ENCODE measurements at places on chromosomes 16 and 17.

- DNase-seq = no peak
Measured at GRCh38 chr16:48525201-48526057, 84.6 kb downstream of the N4BP1 start.

GRCh38 chr17:74304184-74304583 lies 21.8 kb upstream of the KIF19 start:
- DNase-seq = no peak

- no peak for DNase-seq
Measured at GRCh38 chr17:72926171-72926570, 166.3 kb downstream of the SLC39A11 start.

GRCh38 chr17:81486199-81486810 lies 26.3 kb downstream of the ACTG1 start:
- no peak for DNase-seq

DNA sequence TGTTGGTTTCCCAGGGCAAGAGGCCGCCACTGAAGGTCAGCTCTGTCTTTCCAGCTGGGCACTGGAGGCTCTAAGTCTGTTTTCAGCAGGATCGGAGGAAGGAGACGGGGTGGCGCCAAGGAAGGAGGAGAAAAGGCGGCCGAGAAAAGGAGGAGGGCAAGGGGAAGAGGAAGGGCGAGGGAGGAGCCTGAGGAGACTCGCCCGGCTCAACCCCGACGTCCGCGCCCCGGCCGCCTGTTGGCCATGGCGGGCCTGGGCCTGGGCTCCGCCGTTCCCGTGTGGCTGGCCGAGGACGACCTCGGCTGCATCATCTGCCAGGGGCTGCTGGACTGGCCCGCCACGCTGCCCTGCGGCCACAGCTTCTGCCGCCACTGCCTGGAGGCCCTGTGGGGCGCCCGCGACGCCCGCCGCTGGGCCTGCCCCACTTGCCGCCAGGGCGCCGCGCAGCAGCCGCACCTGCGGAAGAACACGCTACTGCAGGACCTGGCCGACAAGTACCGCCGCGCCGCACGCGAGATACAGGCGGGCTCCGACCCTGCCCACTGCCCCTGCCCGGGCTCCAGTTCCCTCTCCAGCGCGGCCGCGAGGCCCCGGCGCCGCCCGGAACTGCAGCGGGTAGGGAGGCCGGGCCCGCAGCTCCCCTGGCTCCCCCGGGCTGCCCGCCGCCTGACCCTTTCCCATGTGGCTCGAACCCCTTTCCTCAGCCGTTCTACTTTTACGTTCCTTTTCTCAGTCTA lies at the start of gene RNF135:
Gene RNF135 (plus strand): TSS at position 209 of the 737 bp plus-strand sequence. CDS start 35 bp downstream, at position 244.
- peak; percentile 95 for DNase-seq

DNA sequence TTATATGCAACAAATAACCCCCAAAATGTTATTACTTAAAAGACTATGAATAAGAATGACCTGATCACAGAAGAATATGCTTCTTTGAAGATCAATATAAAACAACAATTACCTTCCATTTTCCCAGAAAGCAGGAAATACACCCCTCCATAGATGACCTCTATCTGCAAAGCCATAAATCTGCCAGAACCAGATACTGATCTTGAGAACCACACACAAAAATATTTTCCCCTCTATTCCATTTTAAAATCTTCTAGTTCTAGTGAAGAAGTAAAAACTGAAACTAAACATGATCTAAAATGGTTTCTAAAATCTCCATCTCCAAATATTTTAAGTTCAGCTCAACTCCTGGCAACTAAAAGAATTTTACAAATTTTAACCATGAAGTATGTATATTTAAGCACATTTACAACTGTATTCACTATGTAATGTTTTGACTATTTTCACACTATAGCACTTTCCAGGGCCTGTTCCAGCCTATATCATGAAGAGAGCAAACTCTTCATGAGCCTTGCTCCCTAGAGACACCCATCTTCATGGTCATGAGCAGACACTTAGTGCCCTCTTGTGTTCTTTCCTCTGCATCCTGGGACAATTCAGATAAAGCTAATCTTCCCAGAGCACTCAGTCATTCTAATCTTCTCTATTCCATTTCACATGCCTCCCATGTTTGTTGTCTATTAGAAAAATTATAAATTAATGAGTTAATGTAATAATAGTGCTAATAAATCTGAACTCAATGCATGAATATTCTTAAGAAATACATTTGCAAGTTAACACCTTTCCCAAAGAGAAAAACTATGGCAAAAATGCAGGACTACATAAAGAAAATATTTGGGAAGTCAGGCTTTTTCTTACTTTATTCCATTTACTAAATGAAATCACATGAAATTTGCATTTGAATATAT lies 87.0 kb downstream of the HELZ start:
- peak; percentile 22 for DNase-seq

DNA sequence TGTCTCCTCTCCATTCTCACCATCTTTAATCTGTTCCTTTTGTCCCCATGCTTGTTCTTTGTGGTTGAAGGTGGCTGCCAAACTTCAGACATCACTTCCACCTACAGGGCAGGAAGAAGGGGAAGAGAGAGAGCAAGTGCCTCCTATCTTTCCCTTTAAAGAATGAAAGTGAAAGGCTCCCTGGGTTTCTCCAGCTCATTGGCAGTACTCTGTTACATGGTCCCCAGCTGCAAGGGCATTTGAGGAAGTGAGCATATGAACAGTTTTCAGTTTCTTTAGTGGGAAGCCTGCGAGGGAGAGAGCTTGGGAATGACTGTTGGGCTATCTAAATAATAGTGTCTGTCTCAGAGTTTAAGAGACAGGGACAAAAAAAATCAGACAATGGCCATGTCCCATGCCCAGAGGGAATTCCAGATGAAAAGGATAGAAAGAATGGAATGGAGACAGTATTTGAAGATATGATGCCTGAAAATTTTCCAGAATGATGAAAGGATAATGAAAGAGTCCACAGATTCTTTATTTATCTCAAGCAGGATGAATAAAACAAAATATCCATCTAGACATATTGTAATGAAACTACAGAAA lies 159.9 kb downstream of the LGALS9B start:
- no peak for DNase-seq

DNA sequence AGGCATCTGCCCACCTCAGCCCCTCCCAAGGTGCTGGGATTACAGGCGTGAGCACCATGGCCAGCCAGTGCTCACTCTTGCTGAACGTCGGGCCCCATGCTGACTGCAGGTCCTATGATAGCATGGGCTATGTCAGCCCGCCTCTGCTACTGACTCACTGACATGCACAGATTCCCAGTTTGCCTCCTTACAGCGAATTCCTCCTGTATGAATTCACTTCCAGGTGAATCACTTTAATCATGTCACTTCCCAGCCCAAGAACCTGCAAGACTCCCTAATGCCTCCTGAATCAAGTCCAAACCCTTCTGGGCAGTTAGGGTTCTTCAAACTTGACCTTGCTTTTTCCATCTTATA lies 16.1 kb upstream of the UBTF start:
- no peak for DNase-seq

GRCh38 chr17:74152591-74153455 lies 50.7 kb upstream of the RPL38 start:
- DNase-seq = no peak

- no peak for DNase-seq
Measured at GRCh38 chr16:85536073-85536410, 77.1 kb upstream of the GSE1 start.

- no peak for DNase-seq
Measured at GRCh38 chr17:50129353-50129727, 620 bp downstream of the SAMD14 start.

- DNase-seq = no peak
Measured at GRCh38 chr16:8204769-8205168, 385.5 kb downstream of the TMEM114 start.

- DNase-seq = no peak
Measured at GRCh38 chr16:79261944-79262552, 338.5 kb downstream of the MAF start.

- peak; percentile 68 for DNase-seq
Measured at GRCh38 chr16:68658341-68658973, 13.3 kb downstream of the CDH3 start.

DNA sequence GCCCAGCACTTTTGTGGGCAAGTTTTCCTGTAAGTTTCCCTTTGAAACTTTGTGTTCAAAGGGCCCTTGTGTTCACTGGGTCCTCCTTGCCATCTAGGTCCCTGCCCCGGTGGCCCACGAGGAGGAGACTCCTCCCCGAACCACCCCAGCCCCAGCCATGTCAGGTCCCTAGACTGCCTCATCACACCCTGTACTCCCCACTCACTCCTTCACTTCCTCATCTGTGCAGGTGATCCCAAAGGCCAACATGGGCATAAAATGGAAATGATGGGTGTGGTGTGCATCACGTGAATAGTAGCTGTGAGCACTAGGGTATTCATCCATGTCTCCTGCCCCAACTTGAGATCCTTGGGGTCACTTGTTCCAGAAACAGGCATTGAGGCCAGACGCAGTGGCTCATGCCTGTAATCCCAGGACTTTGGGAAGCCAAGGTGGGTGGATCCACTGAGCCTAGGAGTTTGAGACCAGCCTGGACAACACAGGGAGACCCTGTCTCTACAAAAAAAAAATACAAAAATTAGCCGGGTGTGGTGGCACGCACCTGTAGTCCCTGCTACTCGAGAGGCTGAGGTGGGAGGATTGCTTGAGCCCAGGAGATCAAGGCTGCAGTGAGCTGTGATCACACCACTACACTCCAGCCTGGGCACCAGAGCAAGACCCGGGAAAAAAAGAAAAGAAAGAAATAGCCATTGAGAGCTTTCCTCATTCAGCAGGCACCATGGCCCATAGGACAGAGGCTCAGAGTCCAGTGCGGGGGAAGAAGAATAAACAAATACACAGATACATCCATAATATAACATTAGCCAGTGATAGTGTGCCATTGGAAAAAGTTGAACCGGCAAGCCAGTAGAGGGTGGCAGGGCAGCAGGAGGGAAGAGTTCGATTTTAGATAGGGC lies 74.5 kb downstream of the KATNIP start:
- DNase-seq = no peak

DNA sequence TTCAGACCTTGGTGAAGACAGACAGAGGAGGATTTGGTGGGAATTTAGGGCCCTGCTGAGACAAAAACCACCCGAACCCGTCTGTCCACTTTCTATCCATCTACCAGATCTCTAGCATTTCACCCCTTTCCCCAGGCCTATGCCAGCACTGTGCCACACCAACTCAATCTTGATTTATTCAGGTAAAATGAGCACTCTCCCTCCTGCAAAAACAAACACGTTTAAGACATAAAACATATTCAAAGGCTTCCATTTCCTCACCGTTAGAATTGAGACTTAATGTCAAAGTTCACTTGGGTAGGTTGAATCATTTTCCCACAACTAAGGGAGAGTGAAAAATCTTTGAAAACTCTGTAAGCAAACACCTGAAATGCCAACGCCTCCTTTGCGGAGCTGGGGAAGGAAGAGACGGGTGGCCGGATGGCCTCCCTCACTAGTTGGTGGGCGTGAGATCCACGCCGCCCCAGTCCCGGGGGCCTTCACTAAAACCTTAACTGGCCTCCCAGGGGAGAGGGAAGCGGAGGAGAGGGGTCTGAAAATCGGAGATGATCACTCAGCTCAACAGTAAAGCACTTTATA lies 862 bp downstream of the DCAKD start:
- peak; percentile 29 for DNase-seq

GRCh38 chr17:55521186-55521585 lies 9.9 kb upstream of the SMIM36 start:
- no peak for DNase-seq

- DNase-seq = no peak
Measured at GRCh38 chr16:31712064-31712540, 161.5 kb upstream of the ZNF267 start.

DNA sequence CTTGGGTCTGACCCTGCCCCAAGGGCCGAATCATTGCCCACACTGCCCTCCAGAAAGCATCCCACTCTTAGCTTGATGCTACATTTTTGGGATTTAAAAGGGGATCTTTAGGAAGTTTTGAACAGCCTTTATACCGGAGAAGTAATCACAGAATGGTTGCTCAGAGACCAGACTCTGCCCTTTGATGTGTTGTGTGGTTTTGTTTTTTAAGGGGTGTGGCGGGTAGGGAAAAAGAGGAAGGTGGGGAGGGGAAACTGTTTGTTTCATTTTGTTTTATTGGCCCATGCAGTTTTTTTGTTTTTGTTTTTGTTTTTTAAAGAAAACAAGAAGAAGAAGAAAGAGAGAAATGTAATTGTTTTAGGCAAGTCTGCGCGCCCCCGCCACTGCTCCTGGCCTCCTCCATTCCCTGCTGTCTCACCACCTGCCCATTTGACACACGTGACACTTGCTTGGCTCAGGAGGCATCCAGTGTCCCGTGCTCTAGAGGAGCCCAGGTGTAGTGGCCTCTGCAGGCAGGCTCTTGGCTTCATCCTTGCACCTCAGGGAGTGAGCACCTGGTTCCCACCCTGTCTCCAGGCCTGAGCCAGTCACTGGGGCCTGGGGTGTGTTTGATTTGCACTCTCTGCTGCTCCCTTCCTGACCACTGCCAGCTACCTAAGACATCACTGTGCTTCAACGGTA lies 35.7 kb downstream of the GNAO1 start:
- DNase-seq = no peak

GRCh38 chr16:78962457-78962929 lies 638.0 kb downstream of the MAF start:
- DNase-seq = no peak

DNA sequence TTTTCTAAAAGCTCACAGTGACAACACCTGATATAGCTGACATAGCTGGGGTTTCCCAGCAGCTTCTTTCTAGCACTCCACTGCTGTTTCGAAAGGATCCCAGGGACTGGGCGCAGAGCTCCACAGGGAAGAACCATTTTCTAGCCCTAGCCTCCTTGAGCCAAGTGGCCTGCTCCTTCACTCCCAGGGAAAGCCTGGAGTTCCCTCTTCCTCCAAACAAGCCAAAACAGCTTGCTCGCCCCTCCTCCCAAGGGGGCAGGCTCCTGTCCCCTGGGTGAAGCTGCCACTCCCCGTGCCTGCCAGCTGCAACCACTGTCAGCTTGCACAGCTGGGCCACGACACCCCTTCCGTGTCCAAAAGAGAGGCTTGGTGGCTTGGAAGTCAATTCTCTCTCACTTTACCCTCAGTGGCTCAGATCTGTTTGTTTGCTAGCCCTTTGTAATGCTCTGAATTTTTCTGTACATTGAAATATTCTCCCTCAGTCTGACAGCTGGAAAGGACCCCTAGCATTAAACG lies 59.8 kb downstream of the CYTH1 start:
- DNase-seq = peak; percentile 17

DNA sequence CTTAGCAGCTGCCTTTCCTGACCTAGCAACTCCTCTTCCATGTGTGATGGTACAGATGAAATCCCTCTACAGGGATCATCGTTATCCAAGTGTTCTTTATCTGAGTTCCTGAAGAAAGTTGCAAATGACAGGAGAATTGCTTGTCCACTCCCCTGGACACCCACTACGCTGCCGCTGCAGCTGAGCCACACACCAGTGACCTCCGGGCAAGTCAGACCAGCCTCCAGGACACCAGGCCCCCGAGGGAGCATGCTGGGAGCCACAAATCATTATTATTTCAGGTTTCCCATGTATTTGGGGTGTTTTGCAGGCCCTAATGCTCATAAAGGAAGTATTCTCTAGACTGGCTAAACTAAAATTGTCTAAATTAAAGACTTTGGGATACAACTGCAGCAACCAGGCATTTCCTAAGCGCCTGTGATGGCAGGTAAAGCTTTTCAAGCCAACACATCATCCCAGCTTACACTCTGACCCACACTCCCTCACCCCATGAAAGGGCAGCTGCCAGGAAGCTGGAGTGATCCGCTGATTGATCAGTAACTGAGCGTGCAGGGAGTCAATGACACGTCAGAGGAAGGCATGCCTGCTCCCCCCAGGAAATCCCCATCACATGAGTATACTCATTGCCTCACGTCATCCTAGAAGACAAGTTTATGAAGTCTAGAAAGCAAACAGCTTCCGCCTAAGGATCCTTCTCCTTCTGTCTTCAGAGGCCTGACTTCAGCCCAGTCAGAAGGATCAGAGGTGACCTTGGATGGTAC lies 14.4 kb downstream of the FA2H start:
- peak; percentile 43 for DNase-seq

- no peak for DNase-seq
Measured at GRCh38 chr16:23428351-23428750, 24.6 kb downstream of the COG7 start.
